ENCODE measurements at places on chromosomes 4 and X. TPM values are rescaled to one million over a fixed set of nuclear protein-coding genes. Genes with fewer than 3 reads are reported as not detected.

DNA sequence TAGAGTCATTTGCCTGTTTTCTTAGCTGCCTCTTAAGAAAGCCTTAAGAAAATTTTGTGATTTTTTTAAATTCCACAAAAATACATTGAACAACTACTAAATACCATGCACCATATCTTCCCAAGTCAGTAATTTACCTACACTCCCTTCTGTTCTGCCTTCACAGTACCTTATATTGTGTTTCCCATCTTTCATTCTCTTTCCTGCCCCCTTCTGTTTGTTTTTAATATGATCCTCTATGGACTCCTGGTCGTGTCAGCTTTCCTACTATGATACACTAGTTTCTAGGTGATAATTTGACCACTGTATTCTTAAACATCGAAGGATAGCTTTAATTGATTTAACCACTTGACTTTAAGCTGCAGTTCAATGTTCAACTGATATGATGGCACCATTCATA is 297.7 kb upstream of the HAND2 start:
- H3K36me3 ChIP-seq, result no peaks in the 10 kb centered on the region
- no peak overlapping the region for H3K27ac ChIP-seq
- no peaks in the 10 kb centered on the region for H3K4me1 ChIP-seq
- no peak overlapping the region for H3K4me3 ChIP-seq
- peaks cover 70% of the 10 kb centered on the region for H3K27me3 ChIP-seq
- DNase-seq, result no peak

- peaks cover 21% of the 10 kb centered on the region for H3K36me3 ChIP-seq
- peak within 1 kb of the TSS; percentile 26 for H3K27ac ChIP-seq
- peaks cover 34% of the 10 kb centered on the region for H3K4me1 ChIP-seq
- peak; percentile 76 for DNase-seq
Measured at GRCh38 chr4:52659001-52659721, at the start of gene USP46. Gene USP46, minus strand, starts transcription at chr4:52659301. Its CDS starts 151 bp downstream, at chr4:52659150.

GRCh38 chr4:57039345-57039744 is 60.6 kb downstream of the POLR2B start:
- H3K4me1 ChIP-seq, result peaks cover 26% of the 10 kb centered on the region
- H3K4me3 ChIP-seq, result no peak overlapping the region
- no peaks in the 10 kb centered on the region for H3K27me3 ChIP-seq
- H3K27ac ChIP-seq, result no peak overlapping the region
- no peaks in the 10 kb centered on the region for H3K36me3 ChIP-seq

The FRMPD4 gene
- not detected for total RNA-seq

DNA sequence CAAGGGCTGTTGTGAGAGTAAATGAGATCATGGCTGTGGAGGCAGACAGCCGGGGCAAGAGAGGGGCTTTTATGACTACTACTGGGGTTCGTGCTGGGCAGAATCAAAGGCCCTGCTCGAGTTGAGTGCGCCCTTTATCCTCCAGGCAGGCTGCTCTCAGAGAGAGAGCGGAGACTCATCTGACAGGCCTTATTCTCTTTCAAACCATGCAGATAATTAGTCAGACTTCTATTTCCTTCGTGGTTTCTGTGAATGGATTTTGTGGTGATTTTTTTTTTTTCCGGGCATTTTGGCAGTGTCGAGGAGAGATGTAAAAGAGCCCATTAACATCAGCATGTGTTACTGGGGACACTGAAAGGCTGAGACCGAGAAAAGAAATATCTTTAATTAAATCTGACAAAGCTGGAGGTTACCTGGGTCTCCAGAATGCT is 73.6 kb downstream of the MED28 start:
- no peak overlapping the region for H3K27ac ChIP-seq
- no peaks in the 10 kb centered on the region for H3K36me3 ChIP-seq
- no peak overlapping the region for H3K4me3 ChIP-seq

- H3K4me3 ChIP-seq, result no peak overlapping the region
- no peaks in the 10 kb centered on the region for H3K4me1 ChIP-seq
- DNase-seq, result no peak
- H3K36me3 ChIP-seq, result peaks cover 11% of the 10 kb centered on the region
- H3K27me3 ChIP-seq, result no peaks in the 10 kb centered on the region
- H3K27ac ChIP-seq, result no peak overlapping the region
Measured at GRCh38 chr4:4599481-4600275, 57.8 kb upstream of the STX18 start.

DNA sequence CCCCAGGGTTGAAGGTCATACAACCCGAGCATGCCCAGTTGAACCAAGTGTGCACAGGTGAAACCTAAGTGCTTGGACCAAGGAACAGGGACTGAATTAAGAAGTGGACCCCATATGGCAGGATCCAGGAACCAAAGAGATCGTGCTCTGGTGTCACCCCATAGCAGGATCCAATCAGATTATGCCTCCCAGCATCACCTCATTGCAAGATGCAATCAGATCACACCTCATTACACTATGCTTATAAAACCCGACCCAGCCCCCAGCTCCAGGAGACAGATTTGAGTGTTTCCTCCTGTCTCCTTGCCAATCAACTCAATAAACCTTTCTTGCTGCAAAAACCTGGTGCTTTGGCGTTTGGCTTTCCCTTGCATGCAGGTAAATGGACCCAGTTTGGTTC is 37.6 kb downstream of the EFHC2 start:
- H3K4me3 ChIP-seq, result no peak overlapping the region
- peaks cover 4% of the 10 kb centered on the region for H3K4me1 ChIP-seq
- no peaks in the 10 kb centered on the region for H3K36me3 ChIP-seq
- DNase-seq, result no peak
- peaks cover 18% of the 10 kb centered on the region for H3K27me3 ChIP-seq

GRCh38 chr4:67604029-67604381 is 45.5 kb downstream of the STAP1 start:
- no peak overlapping the region for H3K27ac ChIP-seq
- H3K36me3 ChIP-seq, result no peaks in the 10 kb centered on the region
- no peak overlapping the region for H3K4me3 ChIP-seq
- no peak for DNase-seq
- H3K4me1 ChIP-seq, result no peaks in the 10 kb centered on the region

DNA sequence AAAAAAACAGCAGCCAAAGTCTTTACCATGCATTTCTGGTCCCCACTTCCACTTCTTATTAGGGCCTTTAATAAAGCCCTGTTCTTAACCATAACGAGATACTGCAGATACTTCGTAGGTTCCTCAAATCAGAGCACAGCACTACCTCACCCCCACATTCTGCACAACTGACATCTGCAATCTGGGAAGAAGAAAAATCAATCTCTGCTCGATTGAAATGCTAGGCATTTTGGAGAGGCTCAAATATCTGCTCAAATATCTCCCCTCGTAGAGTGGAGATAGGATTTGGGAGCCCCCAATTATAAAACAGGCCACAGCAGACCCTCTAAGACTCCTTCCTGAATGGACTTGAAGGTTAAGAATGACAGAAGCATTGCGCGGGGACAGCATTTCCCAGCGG is 40.3 kb upstream of the CENPU start:
- H3K36me3 ChIP-seq, result peaks cover 88% of the 10 kb centered on the region
- H3K27me3 ChIP-seq, result no peaks in the 10 kb centered on the region
- H3K4me1 ChIP-seq, result peaks cover 6% of the 10 kb centered on the region
- H3K27ac ChIP-seq, result no peak overlapping the region
- no peak overlapping the region for H3K4me3 ChIP-seq
- DNase-seq, result no peak

The RBMXL3 gene
- total RNA-seq, result not detected

GRCh38 chr4:22850630-22851029 is 157.9 kb downstream of the GBA3 start:
- DNase-seq, result no peak
- H3K4me3 ChIP-seq, result no peak overlapping the region
- H3K27me3 ChIP-seq, result no peaks in the 10 kb centered on the region

DNA sequence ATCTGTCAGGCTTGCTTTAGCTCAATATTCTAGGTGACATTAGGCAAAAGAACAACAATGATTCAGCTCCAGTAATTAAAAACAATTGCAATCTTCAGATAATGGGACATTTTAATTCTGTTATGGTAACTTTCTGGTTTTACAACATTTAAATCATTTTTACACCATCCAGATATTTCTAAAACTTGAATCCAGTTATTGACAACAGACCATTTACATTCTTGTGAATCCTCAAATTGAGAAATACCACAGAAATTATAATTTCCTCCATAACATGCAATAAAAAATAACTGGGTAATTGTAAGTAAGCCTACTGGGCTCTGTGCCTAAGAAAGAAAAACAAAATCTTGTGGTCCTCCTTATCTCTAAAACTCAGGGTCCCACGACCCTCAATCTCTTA is 195.0 kb upstream of the S100G start:
- H3K4me1 ChIP-seq, result no peaks in the 10 kb centered on the region
- no peaks in the 10 kb centered on the region for H3K36me3 ChIP-seq
- no peak for DNase-seq
- H3K27ac ChIP-seq, result no peak overlapping the region
- H3K4me3 ChIP-seq, result no peak overlapping the region

- peaks cover 12% of the 10 kb centered on the region for H3K36me3 ChIP-seq
- H3K4me1 ChIP-seq, result peaks cover 14% of the 10 kb centered on the region
- no peak overlapping the region for H3K27ac ChIP-seq
- H3K4me3 ChIP-seq, result peak overlapping the region; percentile 58
- no peaks in the 10 kb centered on the region for H3K27me3 ChIP-seq
Measured at GRCh38 chrX:9466124-9466495, 1.3 kb downstream of the TBL1X start.
